ENCODE measurements at places on chromosomes 3 and 15. TPM values are rescaled to one million over a fixed set of nuclear protein-coding genes. Genes with fewer than 3 reads are reported as not detected.

- no peaks in the 10 kb centered on the region for H3K27me3 ChIP-seq
- no peak overlapping the region for H3K4me3 ChIP-seq
- no peaks in the 10 kb centered on the region for H3K36me3 ChIP-seq
- H3K4me1 ChIP-seq = no peaks in the 10 kb centered on the region
These were observed 29.9 kb downstream of the ACP3 start for GRCh38 chr3:132346841-132347736.

- no peaks in the 10 kb centered on the region for H3K36me3 ChIP-seq
- H3K27ac ChIP-seq = no peak overlapping the region
- H3K27me3 ChIP-seq = no peaks in the 10 kb centered on the region
- no peak overlapping the region for H3K4me3 ChIP-seq
These were observed 133.8 kb upstream of the RARB start for GRCh38 chr3:25294169-25294805.

LRRC34 gene
- 6.4 TPM for total RNA-seq

- DNase-seq = no peak
- no peaks in the 10 kb centered on the region for H3K27me3 ChIP-seq
- H3K27ac ChIP-seq = peak overlapping the region; percentile 98
These were observed 758 bp downstream of the SELENOK start for GRCh38 chr3:53890726-53891475.

DNA sequence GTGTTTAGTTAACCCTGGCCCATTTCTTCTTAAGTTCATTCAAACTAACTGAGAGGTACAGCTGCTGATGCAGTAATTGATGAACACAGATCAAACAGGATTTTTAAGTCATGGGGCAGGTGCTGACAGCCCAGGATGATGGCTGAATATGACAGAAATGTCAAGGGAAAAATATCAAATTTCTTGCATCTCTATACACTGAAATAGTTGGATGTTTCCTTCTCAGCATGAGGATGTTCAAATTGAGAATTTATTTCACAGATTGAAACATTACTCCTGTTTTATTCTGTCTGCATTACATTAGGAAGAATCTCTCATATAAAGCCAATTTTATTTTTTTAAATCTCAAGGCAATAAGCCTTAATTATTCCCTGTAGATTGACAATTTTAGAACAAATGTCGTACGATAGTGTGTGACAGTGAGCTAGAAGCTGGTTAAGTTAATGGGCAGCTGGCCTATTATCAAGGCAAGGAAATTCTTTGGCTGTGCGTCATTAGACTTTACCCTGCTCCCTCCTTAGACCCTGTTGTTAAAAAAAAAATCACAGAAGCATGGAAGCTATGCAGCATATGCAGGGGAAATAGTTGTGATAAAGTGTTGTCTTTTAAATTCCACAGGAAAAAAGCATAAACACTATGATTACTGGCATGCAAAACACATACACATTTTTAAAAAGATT is 183.8 kb upstream of the KCNMB2 start:
- no peak overlapping the region for H3K4me3 ChIP-seq
- H3K4me1 ChIP-seq = no peaks in the 10 kb centered on the region
- H3K27me3 ChIP-seq = no peaks in the 10 kb centered on the region
- no peaks in the 10 kb centered on the region for H3K36me3 ChIP-seq
- no peak for DNase-seq

CILP gene
- 203 TPM for total RNA-seq

DNA sequence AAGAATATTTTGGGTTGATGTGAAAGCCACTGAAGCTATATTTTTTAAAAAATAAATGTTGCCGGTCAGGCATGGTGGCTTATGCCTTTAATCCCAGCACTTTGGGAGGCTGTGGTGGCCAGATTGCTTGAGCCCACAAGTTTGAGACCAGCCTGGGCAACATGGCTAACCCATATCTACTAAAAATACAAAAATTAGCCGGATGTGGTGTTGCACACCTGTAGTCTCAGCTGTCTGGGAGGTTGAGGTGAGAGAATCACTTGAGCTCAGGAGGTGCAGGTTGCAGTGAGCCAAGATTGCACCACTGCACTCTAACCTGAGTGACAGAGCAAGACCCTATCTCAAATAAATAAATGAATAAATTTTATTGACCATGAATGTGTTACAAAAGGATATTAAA is 39.6 kb downstream of the GOLM2 start:
- H3K27me3 ChIP-seq = no peaks in the 10 kb centered on the region
- no peak overlapping the region for H3K27ac ChIP-seq
- H3K4me1 ChIP-seq = no peaks in the 10 kb centered on the region
- no peak for DNase-seq

CEMIP gene
- 0.66 TPM for total RNA-seq

NR1I2 gene
- total RNA-seq = 0.98 TPM

GRCh38 chr15:33112541-33113105 is 81.9 kb downstream of the FMN1 start:
- no peak overlapping the region for H3K4me3 ChIP-seq
- no peaks in the 10 kb centered on the region for H3K4me1 ChIP-seq
- no peaks in the 10 kb centered on the region for H3K36me3 ChIP-seq
- H3K27ac ChIP-seq = no peak overlapping the region
- no peaks in the 10 kb centered on the region for H3K27me3 ChIP-seq

- DNase-seq = no peak
- H3K4me3 ChIP-seq = no peak overlapping the region
- H3K36me3 ChIP-seq = no peaks in the 10 kb centered on the region
- H3K27me3 ChIP-seq = no peaks in the 10 kb centered on the region
- no peak overlapping the region for H3K27ac ChIP-seq
- H3K4me1 ChIP-seq = no peaks in the 10 kb centered on the region
These were observed 37.0 kb downstream of the PIK3R4 start for GRCh38 chr3:130709671-130710070.

NUP210 gene
- 15.2 TPM for total RNA-seq
